Activated T-helper 17 cell treated with anti-CD3 and anti-CD28 coated beads, Interleukin-2, amount 50 U/mL, for 72 hours (primary cell): ENCODE measurements at places on chromosomes 11 and 22. TPM values are rescaled to one million over a fixed set of nuclear protein-coding genes. Genes with fewer than 3 reads are reported as not detected.

DNA sequence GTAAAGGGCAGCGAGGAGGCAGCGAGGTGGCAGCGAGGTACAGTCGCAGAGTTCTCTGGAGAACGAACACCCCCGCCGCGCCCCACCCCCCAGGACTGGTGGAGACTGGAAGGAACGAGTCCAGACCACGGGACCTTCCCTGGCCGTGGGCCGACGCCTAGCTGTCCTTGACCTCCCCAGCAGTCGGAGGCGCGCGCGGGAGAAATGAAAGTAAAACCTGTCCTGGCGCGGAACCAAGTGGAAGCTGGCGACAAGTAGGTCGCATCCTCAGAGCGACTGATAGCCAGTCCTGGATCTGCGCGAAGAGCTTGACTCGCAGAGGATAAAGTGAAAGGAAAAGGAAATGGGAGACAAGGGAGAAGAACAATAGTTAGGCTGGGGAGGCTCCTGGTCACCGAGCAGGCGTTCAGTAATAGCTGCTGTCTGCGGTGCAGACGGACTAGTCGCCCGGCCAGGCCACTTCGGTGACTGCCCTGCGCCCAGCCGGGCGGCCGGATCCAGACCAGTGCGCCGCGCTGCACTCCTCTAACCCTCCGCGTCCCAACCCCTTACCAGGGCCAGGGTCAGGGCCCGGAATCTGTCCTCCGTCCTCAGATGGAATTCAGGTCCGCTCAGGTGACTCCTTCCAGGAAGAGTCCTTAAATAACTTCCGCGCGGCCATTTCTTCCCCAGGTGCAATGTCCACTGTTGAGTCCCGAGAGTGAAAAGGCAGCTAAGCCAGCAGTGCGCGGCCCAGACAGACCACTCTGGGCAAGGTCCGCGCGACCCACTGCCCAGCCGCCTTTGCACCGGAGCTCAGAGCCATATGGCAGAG, 1.9 kb upstream of the ADM start:
- peak; percentile 2 for ATAC-seq

DNA sequence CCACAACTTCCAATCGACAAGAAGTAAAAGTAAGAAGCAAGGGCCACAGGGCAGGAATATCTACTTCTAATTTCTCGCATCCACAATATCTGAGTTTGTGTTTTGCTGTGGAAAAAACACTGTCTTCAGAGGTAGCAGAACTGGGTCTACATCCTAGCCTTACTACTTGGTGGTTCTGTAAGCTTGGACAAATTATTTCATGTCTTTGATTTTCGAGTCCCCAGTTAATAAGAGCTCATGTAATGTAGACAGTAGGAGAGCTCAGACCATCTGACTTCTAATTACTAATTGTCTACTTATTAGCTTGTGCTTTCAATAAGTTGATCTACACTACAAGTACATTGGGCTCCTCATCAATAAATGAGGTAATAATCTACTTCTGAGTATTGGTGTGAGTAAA, 13.3 kb upstream of the HBE1 start:
- ATAC-seq, result no peak

GRCh38 chr11:105000797-105001196, 22.2 kb downstream of the CASP5 start:
- ATAC-seq, result peak; percentile 89

DNA sequence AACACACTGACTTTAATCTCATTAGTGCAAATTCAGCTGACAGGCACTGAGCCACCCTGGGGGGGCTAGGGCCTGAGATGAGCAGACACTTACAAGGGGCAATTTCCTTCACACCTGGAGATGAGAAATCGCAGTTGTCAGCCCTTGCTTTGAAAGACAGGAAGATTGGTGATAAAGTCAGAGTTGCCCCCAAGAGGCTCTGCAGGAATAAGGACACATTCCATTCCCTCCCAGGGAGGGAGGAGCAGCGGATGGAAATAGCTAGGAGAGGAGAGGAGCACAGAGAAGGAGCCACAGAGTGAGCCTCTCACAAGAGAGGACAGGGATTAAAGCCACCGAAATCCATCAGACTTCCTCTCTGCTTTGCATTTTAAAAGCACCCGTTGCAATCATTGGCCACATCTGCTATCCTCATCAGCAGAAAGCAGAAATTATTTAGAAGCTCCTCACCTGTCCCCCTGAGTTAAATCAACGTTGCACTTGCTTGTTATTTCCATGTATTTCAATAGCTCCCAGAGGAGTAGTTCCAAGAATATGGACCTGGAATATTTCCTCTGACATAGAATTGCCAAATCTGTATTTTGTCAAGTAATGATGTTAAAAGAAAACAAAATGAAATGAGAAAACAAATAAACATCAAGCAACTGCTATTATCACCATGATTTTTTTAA, 213.7 kb downstream of the BARX2 start:
- no peak for ATAC-seq

- no peak for ATAC-seq
Measured at GRCh38 chr11:31366795-31367194, 2.7 kb downstream of the DCDC1 start.

- ATAC-seq, result no peak
Measured at GRCh38 chr11:69513663-69514224, 32.3 kb downstream of the LINC01488 start.

DNA sequence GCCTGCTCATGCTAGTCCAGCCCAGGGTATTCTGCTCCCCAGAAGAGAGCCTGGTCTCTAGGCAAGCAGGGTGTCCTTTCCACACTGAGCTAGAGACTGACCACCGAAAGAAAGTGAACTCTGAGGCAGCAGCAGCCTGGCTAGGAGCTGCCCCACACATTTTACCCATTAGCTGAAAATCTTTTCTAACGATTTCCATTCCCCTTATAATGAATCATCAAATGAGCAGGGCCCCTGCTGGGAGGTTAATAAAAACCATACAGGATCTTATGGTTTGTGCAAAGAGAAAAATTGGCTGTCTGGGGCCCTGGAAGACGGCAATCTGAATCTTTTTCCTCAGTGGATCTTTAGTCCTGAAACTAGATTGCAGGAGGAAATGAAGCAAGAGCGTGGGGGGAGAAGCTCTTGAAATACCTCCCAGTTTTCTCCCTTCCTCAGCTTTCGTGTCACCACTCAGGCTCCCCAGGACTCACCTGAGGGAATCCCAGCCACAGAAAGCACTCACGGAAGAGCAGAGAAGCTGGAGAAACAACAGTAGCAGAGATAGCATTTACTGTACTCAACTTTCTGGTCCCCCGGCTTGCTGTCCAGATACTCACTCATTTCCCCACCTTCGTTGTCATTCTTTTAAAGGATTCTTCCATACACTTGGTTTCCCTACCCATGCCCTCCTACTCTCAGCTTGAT, 74.7 kb upstream of the CD44 start:
- no peak for ATAC-seq

DNA sequence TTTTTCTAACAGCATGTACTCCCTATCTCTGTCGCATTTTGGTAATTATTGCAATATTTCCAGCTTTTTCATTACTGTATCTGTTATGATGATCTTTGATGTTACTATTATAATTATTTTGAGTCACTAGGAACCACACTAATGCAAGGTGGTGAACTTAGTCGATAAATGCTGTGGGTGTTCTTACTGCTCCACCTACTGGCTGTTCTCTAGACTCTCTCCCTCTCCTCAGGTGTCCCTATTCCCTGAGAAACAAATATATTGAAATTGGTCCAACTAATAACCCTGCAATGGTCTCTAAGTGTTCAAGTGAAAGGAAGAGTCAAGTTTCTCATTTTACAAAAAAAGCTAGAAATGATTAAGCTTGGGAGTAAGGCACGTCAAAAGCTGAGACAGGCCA, 10.5 kb downstream of the ARL14EP start:
- ATAC-seq, result no peak

DNA sequence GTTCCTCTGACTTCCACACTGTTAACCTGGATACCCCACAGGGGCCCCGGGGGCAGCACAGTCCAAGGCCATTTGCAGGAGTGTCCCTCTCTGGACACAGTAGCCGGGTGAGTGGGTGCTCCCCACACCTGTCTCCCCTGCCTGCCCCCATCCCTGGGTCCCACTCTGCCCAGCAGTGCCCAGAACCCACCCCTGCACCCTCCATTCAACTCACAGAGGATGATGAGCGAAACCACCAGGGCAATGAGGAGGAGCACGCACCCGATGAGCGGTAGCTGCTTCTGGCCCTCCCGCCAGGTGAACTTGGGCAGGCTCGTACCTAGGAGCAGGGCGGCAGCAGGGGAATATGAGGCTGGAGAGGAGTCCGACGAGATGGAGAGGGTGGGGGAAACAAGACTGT, 12.2 kb downstream of the TMPRSS13 start:
- ATAC-seq, result no peak

SPECC1L gene
- 42.2 TPM for total RNA-seq

HEPHL1 gene
- not detected for total RNA-seq

GRCh38 chr11:88418508-88418907, 81.0 kb upstream of the CTSC start:
- ATAC-seq, result no peak

- ATAC-seq, result peak; percentile 3
Measured at GRCh38 chr22:43150731-43151206, 590 bp upstream of the TSPO start.

- ATAC-seq, result no peak
Measured at GRCh38 chr22:42699281-42699975, 21.2 kb downstream of the A4GALT start.

GRCh38 chr11:28318871-28319270, 210.7 kb downstream of the METTL15 start:
- ATAC-seq, result no peak

DNA sequence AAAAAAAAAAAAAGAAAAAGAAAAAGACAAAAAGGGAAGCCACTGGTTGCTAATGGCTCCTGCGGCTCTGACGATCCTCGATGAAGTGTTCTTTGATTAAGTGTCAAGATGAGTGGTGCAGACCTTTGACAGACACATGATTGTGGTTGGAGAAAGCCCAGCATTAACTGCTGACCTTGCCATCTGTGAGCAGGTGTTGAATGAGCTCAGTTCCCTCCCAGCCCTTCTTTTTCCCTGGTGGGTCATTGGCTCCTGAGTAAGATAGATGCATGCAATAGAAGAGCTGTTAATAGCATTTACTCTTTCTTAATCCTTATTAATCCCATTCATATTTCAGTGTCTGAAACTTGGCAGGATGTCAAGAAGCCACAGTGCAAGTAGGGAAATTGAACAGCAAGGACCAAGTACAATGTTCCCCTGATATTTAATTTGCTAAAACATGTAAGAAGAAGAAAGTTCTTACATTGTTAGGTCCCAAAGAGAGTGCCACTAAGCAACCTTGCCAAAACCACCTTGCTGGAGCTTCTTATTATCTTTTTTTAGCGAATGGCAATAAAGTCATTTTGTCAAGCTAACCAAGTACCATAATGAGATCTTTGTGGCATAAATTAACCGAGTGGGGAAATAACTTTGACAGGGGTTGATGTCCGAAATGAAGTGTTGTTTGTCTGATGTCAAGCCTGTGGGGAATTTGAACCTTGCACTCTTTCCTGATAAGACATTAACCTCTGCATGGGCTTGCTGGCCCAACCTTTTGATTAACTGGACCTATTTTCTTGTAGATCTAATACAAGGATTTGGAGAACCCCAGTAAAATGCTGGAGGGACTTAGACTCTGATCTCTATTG, 113.7 kb downstream of the PTPRJ start:
- ATAC-seq, result peak; percentile 60

DNA sequence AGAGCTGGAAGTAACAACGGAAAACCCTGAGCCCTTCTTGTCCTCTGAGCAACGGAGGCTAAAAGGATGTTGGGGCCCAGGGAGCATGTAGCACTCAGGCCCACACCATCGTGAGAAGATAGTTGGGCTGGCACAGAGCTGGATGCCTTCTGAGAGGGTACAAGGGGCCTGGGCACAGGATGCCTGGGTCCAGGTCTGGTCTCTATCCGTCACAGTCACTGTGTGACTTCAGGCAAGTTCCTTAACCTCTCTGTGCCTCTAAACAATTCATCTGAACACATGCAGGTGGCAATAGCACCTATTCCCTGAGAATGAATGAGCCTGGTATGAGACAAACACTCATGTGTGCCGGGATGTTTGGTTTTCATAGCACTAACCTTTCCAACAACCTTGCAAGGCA, 29.2 kb downstream of the MB start:
- no peak for ATAC-seq

OR52I2 gene
- total RNA-seq, result not detected

GRCh38 chr22:17536269-17536668, 27.0 kb upstream of the SLC25A18 start:
- no peak for ATAC-seq

- ATAC-seq, result no peak
Measured at GRCh38 chr11:86755146-86755545, 45.2 kb upstream of the PRSS23 start.

DNA sequence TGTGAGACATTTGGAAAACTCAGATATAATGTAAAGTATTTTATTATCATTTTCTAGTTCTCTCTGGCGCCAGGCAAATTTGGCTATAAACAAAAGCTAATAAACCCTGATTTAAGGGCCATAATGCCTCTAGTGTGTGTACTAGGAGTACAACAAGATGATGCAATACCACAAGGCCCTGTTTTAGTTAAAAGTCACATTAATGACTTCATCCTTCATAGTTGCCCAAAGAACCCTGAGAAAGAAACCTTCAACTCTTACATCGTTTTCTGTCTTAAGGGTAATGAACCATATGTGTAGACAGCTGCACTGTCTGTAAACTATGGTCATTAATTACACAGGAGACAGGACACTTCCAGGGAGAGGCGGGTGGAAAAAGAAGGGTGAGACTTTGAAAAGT, 538.4 kb downstream of the FAM181B start:
- no peak for ATAC-seq

- ATAC-seq, result peak; percentile 40
Measured at GRCh38 chr22:46681010-46681409, 57.0 kb downstream of the CERK start.

GRCh38 chr22:45993143-45993692, 16.3 kb upstream of the WNT7B start:
- ATAC-seq, result no peak

DNA sequence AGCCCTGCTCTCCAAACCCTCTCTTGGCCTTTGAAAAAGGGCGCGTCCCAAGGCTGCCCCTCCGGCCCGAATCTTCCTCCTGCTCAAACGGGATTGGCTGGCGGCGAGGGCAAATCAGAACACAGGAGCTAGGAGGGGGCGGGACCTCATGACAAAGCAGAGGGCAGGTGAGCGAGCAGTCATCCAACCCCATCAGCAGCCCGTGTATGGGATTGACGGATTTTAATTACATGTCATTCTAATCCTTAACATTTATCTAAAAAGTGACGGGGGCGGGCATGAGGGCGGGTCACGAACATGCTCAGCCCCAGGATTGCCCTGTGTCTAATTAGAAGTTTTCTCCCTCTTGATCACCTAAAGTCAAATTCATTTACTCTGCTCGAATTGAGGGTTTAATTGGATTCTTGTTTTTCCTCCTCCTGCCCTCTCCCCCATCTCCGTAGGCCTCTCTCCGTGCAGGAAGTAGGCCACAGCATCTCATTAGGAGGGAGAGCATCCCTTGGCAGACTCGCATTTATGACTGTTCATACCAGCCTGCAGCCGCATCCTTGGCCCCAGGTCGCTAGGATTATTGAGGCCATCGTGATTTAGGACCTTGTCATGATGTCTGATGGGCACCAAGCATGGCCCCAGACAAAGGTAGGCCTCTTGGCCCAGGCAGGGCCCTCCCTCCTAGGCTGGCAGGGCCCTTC, 147.1 kb downstream of the CHST1 start:
- no peak for ATAC-seq

- no peak for ATAC-seq
Measured at GRCh38 chr22:48103126-48103875, 1340.9 kb downstream of the TBC1D22A start.
